ENCODE measurements at places on chromosomes 1 and 21.
A peak's percentile ranks its signal among the peaks of the same experiment; 100 is the strongest.

GRCh38 chr1:228457017-228457395 lies 30.2 kb upstream of the RNF187 start:
- DNase-seq = no peak

- no peak for DNase-seq
These were observed 13.0 kb upstream of the C8B start for GRCh38 chr1:56978819-56979218.

DNA sequence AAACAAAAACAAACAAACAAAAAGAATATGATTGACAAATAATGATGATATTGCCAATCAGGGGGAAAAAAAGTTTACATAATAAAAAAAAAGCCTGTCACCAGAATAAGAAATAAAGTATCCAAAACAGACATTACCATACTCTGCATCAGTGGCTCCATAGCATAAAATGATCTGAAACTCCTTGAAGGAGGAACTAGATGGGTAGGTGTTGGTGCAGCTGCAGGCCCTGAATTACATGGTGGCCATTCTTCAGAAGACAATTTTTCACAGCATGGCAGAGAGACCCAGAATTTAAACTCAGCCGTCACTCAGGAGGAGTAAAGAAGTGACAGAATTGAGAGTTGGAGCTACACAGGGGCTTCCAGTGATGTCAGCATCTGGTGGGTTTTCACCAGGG lies 60.2 kb downstream of the GLUL start:
- DNase-seq = no peak

GRCh38 chr21:45108808-45109781 lies 34.7 kb downstream of the ADARB1 start:
- no peak for DNase-seq

GRCh38 chr1:82446236-82446635 lies 645.5 kb downstream of the ADGRL2 start:
- no peak for DNase-seq

DNA sequence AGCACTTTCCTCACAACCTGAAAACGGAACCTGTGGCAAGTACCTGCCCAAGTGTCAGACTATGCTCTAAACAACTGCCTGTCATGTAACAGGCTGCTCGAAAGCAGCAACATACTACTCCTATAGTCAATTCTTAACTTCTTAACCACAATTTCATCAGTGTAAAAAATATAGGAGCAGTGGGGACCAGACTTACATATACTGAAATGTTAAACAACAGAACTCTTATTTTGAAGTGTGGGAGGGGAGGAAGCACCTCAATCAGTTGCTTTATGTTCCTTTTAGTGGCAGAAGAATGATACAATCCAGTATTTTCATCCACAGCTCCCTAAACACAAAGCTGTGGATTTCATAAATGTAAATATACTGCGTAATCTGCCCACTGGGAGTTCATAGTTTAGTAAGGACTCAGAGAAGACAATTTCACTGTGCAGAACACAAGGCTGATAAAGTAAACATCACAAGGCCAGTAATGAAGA lies 44.2 kb downstream of the WLS start:
- DNase-seq = no peak

DNA sequence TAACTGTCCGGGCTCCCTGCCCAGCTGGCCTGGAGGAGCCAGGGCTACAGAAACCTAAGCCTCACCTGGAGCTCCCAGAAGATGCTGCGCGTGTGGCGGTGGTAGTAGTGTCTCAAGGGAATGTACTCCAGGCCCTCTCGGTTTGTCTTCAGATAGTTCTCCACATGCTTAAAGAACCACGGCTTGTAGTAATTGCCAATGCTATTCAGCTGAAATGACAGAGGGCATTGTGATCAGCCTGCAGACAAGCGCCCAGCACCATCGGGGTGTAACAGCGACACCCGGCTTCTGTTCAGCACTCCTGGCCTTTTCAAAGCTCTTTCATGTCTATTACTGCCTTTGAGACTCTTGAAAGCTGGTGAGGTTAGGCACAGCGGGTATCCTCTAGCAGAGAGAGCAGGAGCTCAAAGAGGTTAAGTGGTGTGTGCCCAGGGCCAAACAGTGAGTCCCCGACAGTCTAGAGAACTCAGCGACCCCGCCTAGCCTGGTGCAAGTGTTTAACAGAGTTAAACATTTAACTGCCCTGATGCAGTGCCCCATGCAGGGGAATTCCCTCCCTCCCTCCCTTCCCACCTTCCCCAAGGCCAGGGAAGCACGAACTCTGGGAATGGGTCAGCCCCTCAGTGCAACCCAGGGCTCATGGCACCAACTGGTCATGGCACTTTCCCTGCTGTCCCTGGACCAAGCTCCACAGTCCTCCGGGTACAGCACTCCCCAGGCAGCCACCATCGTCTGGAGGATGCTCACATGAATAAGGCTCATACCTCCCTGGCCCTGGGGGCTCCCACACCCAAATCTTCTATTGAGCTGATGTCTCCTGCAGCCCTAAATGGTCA lies 21.5 kb downstream of the DHCR24 start:
- DNase-seq = peak; percentile 64

- DNase-seq = no peak
These were observed 371.8 kb downstream of the HHAT start for GRCh38 chr1:210700511-210700910.

GRCh38 chr1:231106347-231106746 lies 55.5 kb upstream of the TRIM67 start:
- no peak for DNase-seq

DNA sequence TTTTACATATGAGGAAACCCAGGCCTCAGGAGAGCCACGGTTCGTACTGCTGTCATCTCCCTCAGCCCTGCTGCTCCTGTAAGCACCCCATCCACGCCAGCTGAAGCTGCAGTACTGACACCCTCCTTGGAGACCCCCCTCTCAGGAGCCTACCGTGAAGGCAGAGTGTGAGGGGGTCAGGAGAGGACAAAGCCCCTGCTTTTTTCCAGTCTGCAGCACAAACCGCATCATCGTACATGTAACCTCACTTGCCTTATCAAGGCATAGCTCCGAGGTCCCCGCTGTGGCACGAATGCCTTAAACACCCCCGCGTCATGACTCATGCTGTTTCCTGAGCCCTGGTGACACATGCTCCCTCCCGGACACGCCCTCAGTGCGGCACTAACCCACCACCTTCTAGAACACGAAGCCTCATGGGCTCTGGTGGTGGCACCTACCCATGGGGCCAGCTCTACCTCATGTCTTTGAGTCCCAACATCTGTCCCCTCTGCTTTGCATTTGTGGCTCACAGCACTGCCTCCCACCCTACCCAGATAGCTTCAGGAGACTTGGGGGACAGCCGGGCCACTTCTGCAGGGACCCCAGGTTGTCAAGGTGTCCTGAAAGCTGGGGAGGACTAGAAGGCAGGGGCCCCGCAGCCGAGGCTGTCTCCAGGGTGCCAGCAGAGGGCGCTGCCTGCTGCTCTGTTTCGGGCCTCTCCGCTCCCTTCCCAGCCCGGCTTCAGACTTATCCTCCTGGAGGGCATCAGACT lies 4.9 kb downstream of the SH3BGRL3 start:
- no peak for DNase-seq

- DNase-seq = peak; percentile 45
These were observed 14.2 kb downstream of the UTP11 start for GRCh38 chr1:38026592-38027200.

Measured in substantia nigra (tissue), 51 donors.